ENCODE measurements at places on chromosomes 13 and 19. TPM values are rescaled to one million over a fixed set of nuclear protein-coding genes. Genes with fewer than 3 reads are reported as not detected.

Gene RNF225
- 13.7 TPM for total RNA-seq

DNA sequence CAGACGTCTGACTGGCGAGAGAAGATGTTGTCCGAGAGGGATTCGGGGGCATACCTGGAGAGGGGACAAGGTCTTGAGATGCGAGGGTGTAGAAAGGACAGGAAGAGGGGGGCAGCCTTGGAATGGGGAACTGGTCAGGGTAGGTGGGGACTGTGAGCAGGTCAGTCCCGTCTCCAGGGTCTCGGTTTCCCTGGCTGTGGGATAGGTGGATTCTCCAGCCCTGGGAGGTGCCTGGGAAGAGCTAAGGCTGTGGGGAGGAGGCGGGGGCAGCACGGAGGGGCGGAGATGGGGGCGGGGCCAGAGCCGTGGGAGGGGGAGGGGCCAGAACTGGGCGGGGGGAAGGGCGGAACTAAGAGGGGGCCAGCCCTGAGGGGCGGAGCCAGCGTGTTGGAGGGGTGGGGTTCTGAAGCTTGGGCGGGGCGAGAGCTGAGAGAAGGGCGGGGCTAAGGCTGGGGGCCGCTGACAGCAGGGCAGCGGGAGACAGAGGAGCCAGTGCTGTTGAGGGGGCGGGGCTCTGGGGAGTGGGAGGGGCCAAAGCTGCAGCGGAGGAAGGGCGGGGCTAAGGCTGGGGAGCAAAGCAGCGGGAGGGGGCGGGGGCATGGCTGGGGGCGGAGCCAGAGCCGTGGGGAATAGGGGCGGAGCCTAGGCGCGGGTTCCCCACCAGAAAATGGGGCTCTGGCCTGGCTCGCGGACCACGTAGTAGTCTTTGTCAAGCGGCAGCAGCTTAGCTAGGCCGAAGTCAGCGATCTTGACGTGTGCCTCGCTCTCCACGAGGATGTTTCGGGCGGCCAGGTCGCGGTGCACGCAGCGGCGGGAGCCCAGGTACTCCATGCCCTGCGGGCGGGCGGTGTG, 9.5 kb upstream of the INSL3 start:
- no peaks in the 10 kb centered on the region for H3K36me3 ChIP-seq
- H3K27ac ChIP-seq: no peak overlapping the region
- DNase-seq: peak; percentile 74
- H3K27me3 ChIP-seq: peaks cover 33% of the 10 kb centered on the region
- H3K4me3 ChIP-seq: peak overlapping the region; percentile 34

- peaks cover 10% of the 10 kb centered on the region for H3K36me3 ChIP-seq
- H3K27me3 ChIP-seq: no peaks in the 10 kb centered on the region
- peak; percentile 88 for DNase-seq
- no peak overlapping the region for H3K27ac ChIP-seq
- H3K4me3 ChIP-seq: no peak overlapping the region
These were observed 7.4 kb downstream of the RABAC1 start for GRCh38 chr19:41951686-41952172.

Gene PMIS2
- not detected for total RNA-seq

GRCh38 chr13:112729408-112729807, 39.6 kb downstream of the ATP11A start:
- H3K27me3 ChIP-seq: no peaks in the 10 kb centered on the region
- H3K4me1 ChIP-seq: peaks cover 13% of the 10 kb centered on the region
- no peak overlapping the region for H3K27ac ChIP-seq
- no peaks in the 10 kb centered on the region for H3K36me3 ChIP-seq

GRCh38 chr13:26222520-26223046, 469 bp upstream of the RNF6 start:
- H3K27me3 ChIP-seq: no peaks in the 10 kb centered on the region
- H3K36me3 ChIP-seq: peaks cover 19% of the 10 kb centered on the region
- peak overlapping the region; percentile 97 for H3K4me3 ChIP-seq
- H3K27ac ChIP-seq: peak overlapping the region; percentile 99
